ENCODE measurements at places on chromosomes 3 and 15.

DNA sequence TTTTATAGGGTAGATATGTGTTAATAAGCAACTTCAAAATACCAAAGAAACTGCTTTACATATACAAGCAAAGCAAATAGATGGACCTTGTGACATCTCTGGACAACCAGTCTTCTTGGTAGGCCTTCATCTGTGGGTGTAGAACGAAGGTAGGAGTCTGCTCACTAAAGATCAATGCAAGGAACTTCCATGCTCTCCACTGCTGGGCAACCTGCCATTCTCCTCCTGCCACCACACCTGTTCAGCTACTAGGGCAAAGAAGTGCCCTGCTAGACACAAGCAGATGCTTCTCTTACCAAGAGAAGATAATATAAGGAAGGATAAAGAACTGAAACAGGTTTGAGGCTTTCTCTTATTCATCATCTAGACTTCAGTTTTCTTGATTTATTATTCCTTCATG, 12.6 kb downstream of the PPARG start:
- DNase-seq = no peak

DNA sequence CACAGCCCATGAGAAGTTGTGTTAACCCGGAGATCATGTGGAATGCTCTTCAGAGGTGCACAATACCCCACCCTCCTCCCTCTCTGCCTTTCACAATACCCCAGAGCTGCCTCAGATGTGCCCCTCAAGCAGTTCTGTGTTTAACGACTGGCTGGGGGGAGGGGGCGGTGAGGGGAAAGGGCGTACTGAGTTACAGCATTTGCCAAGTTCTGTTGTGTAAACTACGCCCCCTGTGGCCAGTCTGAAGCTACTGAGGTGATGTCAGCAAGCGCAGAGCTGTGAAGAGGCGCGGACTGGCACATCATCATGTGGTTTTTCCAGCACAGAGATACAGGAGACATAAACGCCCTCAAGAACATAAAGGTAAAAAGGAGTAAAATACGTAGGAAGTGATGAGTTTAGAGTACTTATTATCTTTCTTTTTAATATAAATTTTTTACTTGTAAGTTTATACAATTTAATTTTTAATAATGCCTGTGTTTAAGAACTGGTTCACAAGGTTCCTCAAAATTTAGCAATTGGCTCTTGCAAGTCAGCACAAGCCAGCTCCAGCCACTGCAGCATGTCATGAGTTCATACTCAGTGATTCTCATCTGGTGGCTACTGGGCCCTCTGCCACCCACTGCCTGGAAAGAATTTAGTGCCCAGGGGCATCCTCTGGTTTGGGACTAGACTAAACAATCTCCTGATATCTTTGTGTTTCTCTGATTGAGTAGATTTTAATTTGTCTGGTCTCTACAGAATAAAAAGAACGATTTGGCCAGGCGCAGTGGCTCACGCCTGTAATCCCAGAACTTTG, 1.7 kb downstream of the EPB42 start:
- no peak for DNase-seq

DNA sequence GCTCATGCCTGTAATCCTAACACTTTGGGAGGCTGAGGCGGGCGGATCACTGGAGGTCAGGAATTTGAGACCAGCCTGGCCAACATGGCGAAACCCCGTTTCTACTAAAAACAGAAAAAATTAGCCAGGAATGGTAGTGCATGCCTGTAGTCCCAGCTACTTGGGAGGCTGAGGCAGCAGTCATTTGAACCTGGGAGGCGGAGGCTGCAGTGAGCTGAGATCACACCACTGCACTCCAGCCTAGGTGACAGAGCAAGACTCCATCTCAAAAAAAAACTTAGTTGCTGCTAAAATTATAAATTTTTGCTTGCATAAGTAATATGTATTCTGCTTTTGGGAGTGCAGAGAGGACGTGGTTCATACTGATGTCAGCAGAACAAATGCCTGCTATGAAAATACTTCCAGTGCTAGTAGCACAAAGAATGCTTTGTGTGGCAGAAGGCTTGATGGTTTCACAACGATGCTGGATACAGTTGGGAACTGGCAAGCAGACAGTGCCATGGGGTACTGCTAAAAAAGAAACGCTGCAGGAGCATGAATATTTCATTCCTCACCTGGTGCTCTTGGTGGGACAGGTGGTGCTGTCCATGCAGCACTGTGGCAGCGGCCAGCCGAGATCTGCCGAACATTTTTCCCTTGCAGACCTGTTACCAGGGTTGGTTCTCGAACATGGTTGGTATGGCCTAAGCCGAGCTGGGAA, 31.1 kb downstream of the FBXL22 start:
- no peak for DNase-seq

- DNase-seq = no peak
These were observed 25.5 kb upstream of the CSPG5 start for GRCh38 chr3:47604145-47604544.

GRCh38 chr15:99068186-99068585, 36.7 kb upstream of the SYNM start:
- DNase-seq = no peak

DNA sequence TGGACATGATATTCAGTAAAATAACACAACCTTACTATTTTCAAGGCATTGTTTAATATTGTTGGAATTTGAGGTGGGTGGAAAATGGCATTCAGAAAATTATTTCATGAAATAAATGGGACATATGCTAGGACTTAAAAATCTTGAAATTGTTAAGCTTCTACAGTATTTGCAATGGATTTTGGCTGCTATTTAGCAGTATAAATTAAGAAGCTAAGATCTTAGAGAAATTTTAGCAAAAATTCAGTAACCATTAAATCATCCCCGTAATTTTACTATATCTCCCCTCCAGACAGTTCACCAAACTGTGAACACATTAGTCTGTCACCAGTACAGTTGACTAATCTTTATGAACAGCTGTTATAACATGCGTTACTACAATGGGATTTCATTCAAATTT, 8.2 kb downstream of the DIPK2A start:
- DNase-seq = no peak

GRCh38 chr3:32457971-32458471, 44.6 kb downstream of the CMTM6 start:
- no peak for DNase-seq

- DNase-seq = no peak
These were observed 118.2 kb downstream of the ECT2 start for GRCh38 chr3:172868582-172869200.

DNA sequence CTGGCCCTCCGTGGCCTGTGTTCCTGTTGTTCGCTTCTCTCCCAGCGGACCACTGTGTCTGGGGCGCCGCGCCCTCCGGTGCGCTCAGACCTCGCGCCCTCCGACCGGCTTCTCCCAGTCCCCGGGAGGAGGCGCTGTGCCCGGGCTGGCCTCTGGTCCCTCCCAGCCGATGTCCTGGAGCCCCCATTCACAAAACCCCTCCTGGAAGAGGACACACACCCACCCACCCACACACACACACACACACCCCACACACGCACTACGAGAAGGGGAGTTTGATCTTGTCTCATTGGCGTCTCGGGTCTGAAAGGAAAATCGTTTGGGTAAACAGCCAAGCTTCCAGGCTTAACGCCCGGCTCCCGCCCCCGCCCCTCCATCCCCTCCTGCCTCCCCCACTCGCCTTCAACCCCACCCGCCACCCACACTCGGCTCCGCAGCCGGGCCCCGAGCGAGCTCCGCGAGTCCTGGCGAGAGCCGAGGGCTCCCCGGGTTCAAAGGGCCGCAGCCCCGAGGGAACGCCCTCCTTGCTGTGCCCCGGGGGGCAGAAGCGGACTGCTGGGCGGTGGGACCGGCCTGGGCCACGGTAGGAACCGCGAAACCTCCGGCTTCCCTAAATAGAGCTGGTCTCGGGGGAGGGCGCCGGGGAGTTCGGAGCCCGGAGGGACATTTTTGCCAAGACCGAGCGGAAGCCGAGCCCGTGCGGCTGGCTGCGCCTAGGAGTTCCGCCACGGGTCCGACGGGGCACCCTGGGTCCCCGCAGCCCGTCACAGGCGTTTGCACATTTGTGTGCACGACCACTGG, 23.6 kb downstream of the NR2F2 start:
- no peak for DNase-seq

DNA sequence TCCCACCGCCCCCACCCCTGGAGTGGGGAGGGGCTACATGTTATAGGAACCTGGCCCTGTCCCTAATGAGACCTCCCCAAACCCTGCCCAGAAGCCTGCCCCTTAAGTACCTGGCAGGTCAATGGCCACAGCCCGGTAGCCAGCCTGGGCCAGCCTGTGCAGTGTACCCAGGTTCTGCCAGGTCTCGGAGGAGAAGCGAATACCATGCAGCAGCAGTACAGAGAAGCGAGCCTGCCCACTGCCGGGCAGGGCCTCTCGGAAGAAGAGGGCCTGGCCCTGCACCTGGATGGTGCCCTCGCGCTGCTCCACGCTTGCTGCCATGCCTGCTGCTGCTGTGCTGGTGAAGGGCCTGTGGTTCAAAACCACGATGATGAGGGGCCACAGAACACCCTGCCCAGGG, 2.5 kb downstream of the ABHD14B start:
- DNase-seq = no peak

DNA sequence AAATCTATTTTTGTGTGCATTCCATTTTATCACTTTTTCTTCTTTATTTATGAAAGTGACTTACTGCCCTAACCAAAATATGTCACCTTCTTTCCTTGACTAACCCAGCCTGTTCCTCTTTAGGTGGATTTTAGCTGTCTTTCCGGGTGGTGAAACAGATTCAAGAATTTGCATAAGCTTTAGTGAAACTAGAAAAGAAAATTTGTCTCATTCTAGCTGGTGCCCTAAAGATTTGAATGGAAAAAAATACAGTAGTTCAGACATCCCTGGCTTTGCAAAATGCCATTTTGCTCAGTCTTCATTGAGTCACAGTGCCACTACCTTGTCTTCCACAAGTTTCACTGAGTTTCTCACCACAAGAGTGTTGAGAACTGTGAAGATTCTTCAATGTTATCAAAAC, 28.2 kb upstream of the CCDC50 start:
- DNase-seq = no peak

GRCh38 chr15:36644191-36644896, 64.9 kb downstream of the CDIN1 start:
- no peak for DNase-seq

DNA sequence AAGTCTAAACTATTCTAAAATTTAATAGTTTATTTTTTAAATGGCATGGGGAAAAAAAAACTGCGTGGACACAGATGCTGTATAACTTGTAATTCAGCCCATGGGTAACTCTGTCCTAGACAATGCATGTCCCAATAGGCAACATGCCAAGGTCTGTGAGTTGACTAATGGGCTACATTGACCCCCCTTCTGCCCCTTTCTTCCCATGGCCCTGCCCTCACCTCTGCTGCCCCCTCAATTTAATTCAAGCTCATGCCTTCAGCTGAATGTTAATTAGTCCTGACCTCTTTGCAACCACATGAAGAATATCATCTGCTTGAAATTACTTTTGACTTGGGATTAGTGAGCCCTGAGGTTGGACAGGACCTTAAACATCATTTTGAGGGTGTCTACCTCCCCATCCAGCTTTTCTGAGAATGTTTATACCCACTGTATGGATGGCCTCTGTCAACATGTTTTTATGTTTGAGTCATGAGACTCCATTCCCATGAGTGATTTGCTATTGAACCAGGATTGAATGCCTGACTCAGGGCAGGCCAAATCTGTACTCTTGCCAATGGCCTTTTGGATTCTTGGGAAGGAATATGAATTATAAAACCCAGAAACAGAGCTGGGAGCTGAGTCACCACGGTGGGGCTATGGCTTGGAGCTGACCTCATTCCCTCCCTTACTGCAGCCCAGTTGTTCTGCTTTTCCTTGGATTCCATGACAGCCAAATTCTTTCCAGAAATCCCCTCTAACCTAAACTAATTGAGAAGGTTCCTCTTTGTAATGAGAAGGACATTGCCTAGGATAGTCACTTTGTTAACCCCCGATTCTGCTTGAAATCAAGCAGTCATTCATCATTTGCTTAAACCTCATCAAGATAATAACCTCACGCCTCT, 33.5 kb upstream of the PDE8A start:
- no peak for DNase-seq

- DNase-seq = no peak
These were observed 259.4 kb downstream of the RORA start for GRCh38 chr15:60969658-60970057.

GRCh38 chr3:158568784-158569183, 2.2 kb upstream of the MLF1 start:
- no peak for DNase-seq

DNA sequence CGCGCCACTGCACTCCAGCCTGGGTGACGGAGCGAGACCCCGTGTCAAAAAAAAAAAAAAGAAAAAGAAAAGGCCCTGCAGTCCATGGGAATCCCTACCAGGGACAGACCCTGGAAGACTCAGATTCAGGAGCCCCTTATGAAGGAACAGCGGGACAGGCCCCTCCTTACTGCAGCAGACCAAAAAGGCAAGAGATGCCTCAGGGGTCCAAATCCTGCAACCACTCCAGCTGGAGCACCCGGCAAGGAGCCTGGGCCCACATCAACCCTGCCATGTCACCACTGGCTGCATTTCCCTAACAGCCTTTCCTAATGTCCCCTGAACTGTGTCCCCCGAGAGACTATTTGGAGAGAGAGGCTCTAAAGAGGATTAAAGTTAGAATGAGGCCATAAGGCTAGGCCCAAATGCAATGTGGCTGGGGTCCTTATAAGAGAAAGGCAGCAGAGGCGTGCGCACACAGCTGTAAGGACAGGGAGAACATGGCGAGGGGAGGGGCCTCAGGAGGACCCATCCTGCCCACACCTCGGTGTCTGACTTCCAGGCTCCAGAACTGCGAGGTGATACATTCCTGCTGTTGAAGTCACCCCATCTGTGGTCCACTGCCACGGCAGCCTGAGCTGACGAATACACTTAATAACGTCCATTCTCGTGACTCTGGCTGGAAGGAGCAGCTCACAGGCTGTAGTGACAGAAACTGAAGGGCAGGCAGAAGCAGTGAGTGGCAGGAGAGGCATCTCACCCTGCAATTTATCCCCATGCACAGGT, 78.1 kb downstream of the ATP10A start:
- no peak for DNase-seq

GRCh38 chr3:194773216-194773615, 87.5 kb downstream of the FAM43A start:
- no peak for DNase-seq

DNA sequence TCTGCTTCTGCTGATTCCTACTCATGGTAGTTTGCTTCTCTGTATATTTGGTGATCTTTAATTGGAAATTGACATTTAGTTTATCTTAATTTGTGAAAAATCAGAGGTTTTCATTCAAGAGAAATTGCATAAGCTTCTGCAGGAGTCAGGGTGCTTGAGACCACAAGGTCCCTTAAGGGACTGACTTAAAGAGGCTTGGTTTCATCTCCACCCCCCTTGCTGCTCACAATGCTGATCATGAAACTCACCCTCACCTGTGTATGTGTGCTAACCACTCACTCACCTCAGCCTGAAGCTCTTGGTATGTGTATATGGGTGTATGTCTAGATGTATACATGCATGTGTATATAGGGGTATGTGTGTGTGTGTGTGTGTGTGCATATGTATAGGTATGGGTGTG, 11.4 kb downstream of the PGPEP1L start:
- no peak for DNase-seq

- DNase-seq = peak; percentile 58
These were observed 230.4 kb downstream of the ADAMTS17 start for GRCh38 chr15:100111125-100112060.

GRCh38 chr3:69309814-69310213, 76.1 kb downstream of the FRMD4B start:
- peak; percentile 15 for DNase-seq

- peak; percentile 80 for DNase-seq
These were observed 1.7 kb upstream of the SLC2A2 start for GRCh38 chr3:171028025-171028778.

All from activated CD4-positive, alpha-beta T cell treated with anti-CD3 and anti-CD28 coated beads, Interleukin-2, Interleukin-6, amounts not matched to agents 100 ng/mL and 50 ng/mL, durations not matched to agents 16 hours and 8 hours (primary cell).